ENCODE measurements at places on chromosomes 3 and 15.

DNA sequence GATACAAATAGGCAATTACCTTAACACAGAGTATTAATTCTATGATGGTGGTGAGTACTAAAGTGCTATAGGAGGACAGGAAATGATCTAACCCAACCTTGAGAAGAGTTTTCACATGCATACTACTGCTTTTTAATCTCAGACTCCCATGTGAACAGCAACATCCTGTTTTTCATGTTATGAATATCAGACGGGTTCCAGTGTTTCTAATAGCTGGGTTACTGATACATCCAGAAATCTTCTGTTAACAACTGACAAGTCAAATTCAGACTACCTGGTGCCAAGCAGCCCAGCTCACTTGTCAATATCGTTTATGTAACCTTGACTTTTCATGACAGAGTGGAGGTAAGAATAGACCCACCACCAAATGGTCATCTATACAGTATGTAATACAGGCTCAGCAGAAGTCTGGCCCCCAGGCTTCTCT lies 220.2 kb upstream of the COL8A1 start:
- DNase-seq, result no peak

GRCh38 chr3:99781761-99782160 lies 35.9 kb upstream of the CMSS1 start:
- DNase-seq, result no peak

GRCh38 chr3:9280451-9281219 lies 31.2 kb upstream of the SRGAP3 start:
- DNase-seq, result no peak

GRCh38 chr3:193757457-193757856 lies 164.4 kb downstream of the OPA1 start:
- DNase-seq, result no peak

DNA sequence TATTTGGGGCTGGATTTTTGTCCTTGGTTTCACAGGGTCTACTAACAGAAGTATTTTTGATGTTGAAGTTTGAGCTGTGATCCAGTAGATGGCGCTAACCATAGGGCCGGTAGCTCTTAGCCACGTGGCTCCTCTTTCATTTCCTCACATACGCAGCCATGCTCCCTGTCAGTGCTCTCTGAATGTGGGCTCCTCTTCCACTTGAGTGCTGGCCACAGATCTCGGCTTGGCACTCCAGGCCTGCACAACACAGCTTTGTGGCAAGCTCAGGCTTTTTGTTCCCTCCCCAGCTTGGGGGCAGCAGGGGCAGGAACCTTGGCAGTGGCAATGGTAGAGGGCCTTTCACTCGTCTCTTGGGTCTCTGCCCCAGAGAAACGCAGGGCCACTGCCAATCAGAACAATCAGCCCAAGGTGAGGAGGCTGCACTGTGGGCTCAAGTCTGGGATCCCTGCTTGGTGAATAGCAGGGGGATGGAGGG lies 18.6 kb upstream of the DNAAF4 start:
- DNase-seq, result peak; percentile 67

GRCh38 chr3:33439546-33440327 lies 468 bp downstream of the UBP1 start:
- DNase-seq, result peak; percentile 63

GRCh38 chr3:171184372-171184771 lies 157.9 kb upstream of the SLC2A2 start:
- no peak for DNase-seq

DNA sequence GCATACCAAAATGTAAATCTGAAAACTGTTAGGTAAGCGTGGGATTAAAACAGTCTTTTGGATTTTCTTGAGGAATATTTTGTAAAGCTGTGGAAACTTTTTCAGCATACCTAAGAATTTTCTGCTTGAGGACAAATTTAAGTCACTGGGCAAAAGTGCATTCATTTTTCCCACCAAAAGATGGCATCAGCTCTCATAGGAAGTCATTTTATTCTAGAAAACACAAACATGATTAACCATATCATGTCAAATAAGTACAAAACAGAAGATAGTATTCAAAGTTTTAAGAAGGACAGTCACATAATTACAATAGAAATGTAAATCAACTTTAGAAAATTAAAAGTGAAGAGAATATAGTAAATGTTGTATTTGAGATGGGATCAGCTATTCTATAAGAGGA lies 63.5 kb downstream of the SLC49A4 start:
- peak; percentile 41 for DNase-seq

DNA sequence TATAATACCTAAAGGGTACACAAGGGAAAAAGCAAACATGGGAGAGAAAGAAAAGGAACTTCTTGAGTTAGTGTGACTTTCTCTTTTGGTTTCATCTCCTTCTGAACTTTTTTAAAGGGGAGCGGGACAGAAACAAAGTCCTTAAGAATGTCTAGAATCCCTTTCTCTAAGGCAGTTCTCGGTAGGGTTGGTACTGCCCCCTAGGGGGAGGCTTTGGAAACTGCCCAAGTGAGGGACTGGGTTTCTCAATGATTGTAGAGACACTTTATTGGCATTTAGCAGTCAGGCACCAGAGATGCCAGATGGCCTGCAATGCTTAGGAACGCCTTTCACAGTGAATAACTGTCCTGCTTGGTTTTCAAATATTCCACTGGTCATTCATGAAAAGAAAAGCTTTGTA lies 172.7 kb downstream of the WDR72 start:
- no peak for DNase-seq

- DNase-seq, result no peak
Observed at GRCh38 chr3:167972502-167972901, 123.2 kb downstream of the GOLIM4 start.

DNA sequence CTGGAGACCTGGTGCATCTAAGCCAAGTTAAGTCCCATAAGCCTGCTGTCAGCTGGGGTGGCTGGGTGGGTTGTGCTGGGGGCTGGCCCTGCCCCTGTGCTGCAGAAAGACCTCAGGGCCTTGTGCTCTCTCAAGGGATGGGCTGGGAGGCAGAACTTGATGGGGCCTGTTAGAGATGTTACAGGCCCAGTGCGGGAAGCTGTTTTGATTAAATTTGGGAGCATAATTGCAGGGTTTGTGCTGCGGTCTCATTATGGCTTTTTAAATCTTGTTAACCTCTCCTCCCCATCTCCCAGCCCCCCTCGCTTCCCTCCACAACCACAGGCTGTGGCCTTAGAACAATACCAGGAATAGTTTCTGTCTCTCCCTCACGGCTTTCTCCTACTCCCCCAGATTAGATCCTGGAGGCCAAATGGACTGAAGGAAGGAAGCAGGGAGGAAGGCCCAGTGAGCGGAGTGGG lies 87.6 kb upstream of the TLE3 start:
- no peak for DNase-seq
